Activated CD4-positive, alpha-beta T cell treated with anti-CD3 and anti-CD28 coated beads for 36 hours (primary cell): ENCODE measurements at places on chromosomes 7 and 10.
A peak's percentile ranks its signal among the peaks of the same experiment; 100 is the strongest.

GRCh38 chr7:137885678-137886077, 38.9 kb upstream of the DGKI start:
- DNase-seq, result no peak

DNA sequence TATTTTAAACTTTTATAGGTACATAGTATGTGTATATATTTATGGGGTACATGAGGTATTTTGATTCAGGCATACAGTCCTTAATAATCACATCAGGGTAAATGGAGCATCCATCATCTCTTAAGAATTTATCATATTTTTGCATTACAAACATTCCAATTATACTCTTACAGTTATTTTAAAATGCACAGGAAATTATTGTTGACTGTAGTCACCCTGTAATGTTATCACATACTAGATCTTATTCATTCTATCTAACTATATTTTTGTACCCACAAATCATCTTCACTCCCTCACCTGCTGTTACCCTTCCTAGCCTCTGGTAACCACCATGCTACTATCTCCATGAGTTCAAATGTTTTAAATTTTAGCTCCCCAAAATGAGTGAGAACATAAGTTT, 56.3 kb upstream of the FAM3C start:
- no peak for DNase-seq

GRCh38 chr7:92447345-92448204, at the start of gene GATAD1:
GATAD1 (plus strand) TSS chr7:92447482; CDS start chr7:92447730, 248 bp downstream.
- DNase-seq, result peak; percentile 91

GRCh38 chr7:21923658-21924057, 22.0 kb downstream of the CDCA7L start:
- no peak for DNase-seq

DNA sequence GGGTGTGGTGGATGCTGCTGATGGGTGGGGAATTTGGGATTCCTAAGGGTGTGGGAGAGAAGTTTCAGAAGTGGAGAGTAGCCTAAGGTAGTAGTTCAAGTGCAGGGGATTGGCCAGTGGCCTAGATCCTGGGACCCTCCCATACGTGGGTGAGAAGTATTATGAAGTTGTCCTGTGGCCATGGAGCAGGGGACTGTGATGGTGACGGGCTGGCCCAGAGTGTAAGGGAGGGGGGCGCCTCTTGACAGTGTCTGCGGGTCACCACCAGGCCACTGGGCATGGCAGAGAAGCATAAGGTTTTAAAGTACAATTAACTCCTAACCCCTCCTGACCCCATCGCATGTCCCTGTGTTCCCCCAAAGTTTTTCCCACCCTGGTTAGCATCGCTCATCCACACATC, 70.2 kb downstream of the RBM33 start:
- no peak for DNase-seq

GRCh38 chr7:109873296-109873695, 1217.6 kb upstream of the LRRN3 start:
- DNase-seq, result no peak

GRCh38 chr7:127064-127598, 65.2 kb upstream of the FAM20C start:
- no peak for DNase-seq

GRCh38 chr7:24381894-24382505, 98.0 kb downstream of the NPY start:
- DNase-seq, result no peak
